Left renal cortex interstitium (tissue), 4 donors: ENCODE measurements at places on chromosomes 3 and 15. TPM values are rescaled to one million over a fixed set of nuclear protein-coding genes. Genes with fewer than 3 reads are reported as not detected.

DNA sequence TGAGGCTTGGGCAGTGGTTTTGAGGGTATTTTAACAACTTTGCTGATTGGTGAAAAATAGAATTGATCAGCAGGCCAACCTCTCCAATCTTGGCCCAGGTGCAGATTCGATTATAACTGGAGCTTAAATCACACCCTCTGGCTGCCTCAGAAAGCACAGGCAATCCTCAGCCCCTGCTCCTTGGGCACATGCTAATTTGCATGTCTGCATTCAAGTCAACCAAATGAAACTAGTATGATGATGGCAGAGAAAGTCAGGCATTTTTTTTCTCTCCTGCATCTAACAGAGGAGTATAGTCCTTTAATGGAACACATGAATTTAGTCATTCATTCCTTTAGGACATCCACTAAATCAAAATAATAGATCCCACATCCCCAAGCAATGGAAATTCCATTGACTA lies 16.8 kb upstream of the NMNAT3 start:
- DNase-seq: no peak

- no peak for DNase-seq
These were observed 479.9 kb downstream of the CNTN4 start for GRCh38 chr3:2578560-2578959.

DNA sequence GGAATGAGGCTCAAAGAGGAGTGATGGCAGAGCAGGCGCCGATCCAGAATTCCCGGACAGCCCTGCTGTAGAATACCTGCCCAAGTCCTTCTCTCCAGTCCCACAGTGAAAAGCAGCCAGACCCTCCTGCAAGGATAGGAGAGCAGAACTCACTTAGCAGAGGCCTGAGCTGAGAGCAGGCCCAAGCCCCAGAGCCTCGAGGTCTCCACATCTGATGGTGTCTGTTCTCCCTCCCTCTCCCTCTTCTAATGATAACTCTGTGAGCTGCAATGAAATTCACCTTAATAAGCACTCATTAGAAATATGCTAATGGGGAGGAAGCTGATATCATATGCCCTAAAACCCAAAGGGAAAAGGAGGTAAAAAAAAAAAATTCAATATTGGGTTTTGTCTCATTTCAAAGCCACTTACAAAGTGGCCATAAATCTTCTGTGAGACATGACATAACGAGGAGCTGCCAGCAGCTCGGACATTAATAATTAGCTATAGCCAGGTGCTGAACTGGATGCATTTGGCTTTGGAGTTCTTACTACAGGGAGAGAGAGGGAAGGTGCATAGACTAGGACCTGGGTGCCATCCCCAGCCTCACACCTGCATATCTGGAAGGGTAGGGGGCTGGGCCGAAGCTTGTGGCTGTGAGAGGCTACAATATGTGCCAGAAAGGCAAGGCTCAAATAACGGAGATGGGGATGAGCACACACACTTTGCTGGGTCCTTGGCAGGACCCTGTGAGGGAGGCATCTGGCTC lies 108.4 kb downstream of the MEGF11 start:
- no peak for DNase-seq

DNA sequence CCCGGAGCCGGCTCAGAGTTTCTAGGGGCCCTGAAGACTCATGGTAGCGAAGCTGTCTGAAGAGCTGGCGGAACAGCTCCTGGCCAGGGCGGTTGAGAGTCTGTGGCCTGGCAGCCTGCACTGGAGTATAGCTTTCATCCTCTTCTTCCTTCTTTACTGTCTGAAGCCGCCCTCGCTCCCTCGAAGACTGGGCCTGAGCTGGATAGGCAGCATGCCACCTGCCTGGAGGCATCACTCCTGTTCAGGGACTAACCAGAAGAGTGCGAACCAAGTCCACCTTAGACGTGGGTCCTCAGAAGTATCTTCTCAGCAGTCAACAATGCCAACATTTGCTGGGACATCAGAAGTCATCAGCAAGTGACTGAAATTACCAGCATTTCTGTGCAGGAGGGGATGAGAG lies 22.2 kb downstream of the ZNF445 start:
- no peak for DNase-seq

The KNG1 gene
- polyA plus RNA-seq: 138 TPM

The ACY1 gene
- polyA plus RNA-seq: 126 TPM

The GCNT3 gene
- polyA plus RNA-seq: 1.4 TPM
